H54 (cell line): ENCODE measurements at places on chromosomes 2 and 18.

- no peak for DNase-seq
These were observed 18.7 kb downstream of the DCAF17 start for GRCh38 chr2:171452773-171453172.

DNA sequence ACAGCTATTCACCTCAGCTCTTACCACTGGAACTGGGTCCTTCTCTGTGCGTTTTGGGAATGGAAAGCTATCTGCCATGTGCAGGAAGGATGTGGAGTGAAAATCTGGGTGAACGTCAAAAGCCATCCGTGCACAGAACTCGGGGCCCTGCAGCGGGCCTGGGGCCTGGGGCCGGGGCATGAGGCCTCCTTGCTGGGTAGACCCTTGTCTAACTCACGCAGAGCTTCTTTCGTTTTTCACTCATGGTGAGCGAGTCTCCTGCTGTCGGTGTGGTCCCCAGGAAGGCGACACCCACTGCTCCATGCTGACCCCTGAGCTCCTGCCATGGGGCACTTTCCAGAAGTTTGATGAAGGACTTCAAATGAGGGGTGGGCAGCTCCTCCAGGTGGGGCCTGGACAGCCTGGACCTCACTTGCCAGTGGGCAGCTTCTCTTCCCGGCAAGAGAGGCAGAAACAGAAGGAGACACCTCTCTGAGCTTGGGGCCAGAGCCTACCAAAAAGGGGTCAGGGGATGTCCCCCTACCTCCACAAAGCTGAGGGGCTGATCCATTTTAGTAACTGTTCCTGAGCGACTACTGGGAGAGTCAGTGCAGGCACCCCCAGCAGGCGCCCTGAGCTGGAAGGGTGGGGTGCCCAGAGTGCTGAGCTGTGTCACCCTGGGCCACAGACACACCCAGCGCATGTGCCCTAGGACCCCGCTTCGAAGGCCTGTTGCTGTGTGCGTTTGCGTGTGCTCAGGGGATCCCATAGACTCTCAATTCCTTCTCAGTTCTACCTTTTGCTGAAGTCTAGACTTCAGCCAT, 117.7 kb upstream of the HDAC4 start:
- no peak for DNase-seq

GRCh38 chr2:9941996-9942390, 9.5 kb upstream of the GRHL1 start:
- no peak for DNase-seq

- no peak for DNase-seq
These were observed 26.2 kb downstream of the TRIB2 start for GRCh38 chr2:12742891-12743290.

DNA sequence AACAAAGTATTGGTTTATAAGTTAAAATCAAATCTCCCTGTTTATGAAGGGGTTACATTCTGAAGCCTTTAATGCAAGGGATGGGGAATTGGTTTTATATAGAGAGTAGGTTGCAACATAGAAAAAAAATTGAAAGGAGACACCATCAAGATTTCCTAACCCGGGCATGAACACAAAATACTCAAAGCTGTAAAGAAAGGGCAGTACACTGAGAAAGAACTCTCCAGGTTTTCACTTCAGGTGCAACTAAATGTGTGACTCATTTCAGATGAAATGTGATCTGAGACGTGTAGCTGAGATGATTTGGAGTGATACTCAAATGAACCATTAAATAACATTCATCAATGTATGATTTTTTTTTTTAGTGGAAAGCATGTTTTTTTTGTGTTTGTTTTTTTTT, 43.6 kb downstream of the SANBR start:
- DNase-seq: no peak

DNA sequence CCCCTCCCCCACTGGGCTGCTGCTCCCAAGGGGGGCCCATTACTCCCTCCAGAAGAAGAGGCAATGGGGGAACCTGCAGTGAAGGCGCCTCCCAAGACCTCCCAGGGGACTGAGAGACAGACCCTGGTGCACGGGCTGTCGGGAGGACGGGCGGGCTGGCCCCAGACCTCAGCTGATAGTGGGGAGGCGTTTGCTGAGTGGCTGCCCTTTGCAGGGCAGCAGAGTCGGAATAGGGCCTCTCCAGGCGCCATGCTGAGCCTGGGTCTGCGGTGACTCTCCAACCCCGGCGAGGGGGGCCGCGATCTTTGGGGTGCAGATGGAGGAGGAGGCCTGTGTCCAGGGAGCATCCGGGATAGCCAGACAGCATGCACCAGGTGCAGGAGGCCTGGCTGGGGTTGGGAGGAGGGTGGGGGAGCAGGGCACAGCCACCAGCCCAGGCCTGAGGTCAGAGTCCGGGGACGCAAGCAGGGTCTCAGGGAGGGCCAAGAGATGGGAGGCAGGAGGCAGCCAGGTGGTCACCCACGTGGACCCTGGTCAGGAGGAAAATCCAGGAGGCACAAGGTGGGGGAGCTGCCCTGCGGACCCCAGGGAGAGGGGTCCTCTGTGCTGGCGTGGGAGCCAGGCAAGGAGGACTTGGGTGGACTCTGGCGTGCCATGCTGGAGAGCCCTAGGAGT, 11.0 kb downstream of the CROCC2 start:
- DNase-seq: no peak

DNA sequence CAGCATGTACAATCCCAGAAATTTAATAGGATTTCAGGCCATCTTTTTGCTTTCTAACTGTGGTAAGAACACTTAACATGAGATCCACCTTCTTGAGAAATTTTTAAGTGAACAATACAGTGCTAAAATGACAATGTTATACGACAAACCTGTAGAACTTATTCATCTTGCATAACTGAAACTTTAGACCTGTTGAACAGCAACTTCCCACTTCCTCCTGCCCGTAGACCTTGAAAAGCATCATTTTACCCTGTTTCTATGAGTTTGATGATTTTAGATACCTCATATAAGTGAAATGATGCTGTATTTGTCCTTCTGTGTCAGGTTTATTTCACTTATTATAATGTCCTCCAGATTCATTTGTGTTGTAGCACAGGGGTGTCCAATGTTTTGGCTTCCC, 128.2 kb downstream of the CD226 start:
- DNase-seq: no peak

DNA sequence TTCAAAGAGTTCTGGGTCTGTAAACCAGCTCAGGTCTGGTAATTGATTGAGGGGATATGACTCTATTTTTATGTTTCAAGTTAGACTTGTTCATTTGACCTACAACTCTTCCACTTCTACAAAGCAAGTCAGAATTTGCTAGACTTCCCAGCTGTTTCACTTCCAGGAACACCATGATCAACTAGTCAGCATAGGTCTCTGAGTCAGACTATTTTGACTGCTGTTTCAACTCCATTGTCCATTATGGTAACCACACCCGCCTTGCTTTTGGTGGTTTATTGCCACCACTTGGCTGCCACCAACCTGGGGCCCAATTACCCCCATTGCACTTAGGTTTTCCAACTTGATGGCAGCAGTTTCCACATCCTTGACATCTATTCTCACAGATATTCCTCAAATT, 116.6 kb downstream of the LAMA3 start:
- no peak for DNase-seq

GRCh38 chr2:40758401-40759155, 306.7 kb upstream of the SLC8A1 start:
- no peak for DNase-seq
